ENCODE measurements at places on chromosomes 3 and 15.

DNA sequence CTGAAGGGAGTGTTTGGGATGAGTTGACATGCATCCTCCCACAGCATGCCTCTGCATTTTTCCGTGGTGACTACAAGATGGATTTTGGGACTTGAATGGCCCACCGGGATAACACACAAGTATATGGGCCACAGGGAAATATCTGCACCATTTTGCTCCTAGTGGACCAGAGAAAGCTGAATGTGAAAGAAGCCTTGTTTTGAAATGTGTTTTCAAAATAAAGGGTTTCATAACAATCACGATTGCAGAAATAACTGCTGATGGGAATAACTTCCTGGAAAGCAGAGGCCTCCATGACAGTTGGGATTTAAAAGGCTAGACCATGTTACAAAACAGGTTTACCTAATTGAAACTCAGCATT is 77.5 kb upstream of the PRR23C start:
- no peak for DNase-seq

- DNase-seq, result no peak
Observed at GRCh38 chr3:28598165-28598564, 249.5 kb upstream of the AZI2 start.

GRCh38 chr3:24004171-24004938 is 59.3 kb downstream of the NR1D2 start:
- DNase-seq, result no peak

DNA sequence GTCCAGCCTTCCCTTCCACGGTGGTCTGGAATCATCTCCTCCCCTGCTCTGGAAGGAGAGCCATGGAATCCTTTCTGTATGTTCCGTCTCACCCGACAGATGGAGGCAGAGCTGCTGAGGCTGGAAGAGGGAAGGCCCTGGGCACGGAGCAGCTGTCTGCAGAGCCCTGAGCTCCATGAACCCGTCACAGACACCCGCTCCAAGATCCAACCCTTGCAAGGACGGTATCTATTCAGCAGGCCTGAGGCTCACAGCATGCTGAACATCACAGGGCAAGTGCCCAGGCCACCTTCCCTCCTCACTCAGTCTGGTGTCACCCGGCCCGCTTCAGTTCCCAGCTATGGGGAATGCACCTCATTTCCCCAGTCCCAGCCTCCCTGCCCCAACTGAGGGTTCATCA is 103.9 kb downstream of the LRIG1 start:
- DNase-seq, result no peak

- DNase-seq, result no peak
Observed at GRCh38 chr15:56327721-56328502, 37.3 kb upstream of the TEX9 start.

DNA sequence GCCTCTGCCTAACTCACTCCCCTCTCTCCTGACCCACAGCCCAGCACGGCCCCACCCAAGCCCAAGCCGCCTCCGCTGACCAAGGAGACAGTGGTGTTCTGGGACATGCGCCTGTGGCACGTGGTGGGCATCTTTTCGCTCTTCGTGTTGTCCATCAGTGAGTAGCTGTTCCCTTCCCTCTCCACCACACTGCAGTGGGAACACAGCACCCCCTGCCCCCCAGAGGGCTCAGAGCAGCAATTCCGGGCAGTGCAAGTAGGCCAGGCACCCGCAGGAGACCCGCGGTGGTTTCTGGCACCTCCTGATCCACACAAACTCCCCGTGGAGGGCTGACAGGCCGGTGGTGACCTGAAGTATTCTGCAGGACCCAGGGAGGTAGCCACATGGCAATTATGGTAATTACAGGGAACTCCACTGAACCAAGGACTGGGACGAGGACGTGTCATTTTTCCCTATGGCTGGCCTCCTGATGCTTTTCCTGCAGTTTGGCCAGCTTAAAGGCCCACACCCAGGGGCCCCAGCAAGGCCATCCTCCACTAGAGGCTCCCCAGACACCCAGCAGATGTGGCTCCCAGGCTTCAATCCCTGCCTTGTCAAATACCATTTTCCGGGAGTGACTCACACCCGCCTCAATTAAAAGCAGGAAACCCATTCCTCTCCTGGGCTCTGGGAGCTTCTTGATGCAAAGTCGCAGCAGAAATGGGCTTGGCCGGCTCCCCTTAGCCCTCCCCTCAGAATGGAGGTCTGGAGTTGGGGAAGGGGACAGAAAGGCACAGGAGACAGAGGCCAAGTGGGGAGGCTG is 4.8 kb downstream of the TMIE start:
- DNase-seq, result no peak

DNA sequence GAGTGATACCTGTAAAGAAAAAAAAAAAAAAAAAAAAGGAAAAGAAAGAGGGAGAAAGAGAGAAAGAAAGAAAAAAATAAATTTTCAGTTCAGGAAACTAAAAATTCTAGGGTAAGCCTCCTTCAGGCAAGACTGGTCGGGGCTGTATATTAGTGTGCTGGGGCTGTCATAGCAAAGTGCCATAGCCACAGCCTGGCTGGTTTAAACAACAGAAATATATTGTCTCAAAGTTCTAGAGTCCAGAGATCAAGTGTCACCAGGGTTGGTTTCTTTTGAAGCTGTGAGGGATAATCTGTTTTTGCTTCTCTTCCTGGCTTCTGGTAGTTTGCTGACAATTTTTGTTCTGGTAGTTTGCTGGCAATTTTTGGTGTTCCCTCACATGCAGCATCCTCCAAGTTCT is 48.4 kb upstream of the SLC25A26 start:
- DNase-seq, result no peak

GRCh38 chr3:102235679-102236078 is 199.1 kb upstream of the ZPLD1 start:
- no peak for DNase-seq

GRCh38 chr15:88650556-88650955 is 11.7 kb downstream of the ISG20 start:
- DNase-seq, result no peak

DNA sequence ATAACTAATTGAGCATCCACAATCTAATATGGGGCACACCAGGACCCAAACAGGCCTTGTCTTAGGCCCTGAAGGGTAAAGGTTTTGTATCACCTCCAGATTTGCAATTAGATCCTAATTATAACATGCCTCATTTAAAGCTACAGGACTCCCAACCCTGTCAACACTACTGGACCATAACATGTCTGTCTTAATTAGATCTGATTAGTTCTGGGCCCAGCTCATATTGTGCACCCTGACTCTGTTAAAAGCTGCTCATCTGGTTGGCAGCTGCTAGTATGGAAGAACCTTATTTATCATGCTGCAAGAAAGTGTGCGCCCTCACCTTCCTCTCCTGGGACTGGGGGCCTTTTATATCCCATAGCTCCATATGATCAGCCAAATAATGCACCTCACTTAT is 457.8 kb downstream of the ROBO1 start:
- no peak for DNase-seq

- DNase-seq, result no peak
Observed at GRCh38 chr3:77541203-77541922, 501.5 kb downstream of the ROBO2 start.

GRCh38 chr3:107683447-107683846 is 160.7 kb downstream of the BBX start:
- no peak for DNase-seq

- no peak for DNase-seq
Observed at GRCh38 chr3:49709852-49710251, 9.6 kb downstream of the AMIGO3 start.

- DNase-seq, result no peak
Observed at GRCh38 chr3:43285644-43286043, 696 bp upstream of the SNRK start.

GRCh38 chr3:152434142-152434541 is 165.4 kb downstream of the MBNL1 start:
- no peak for DNase-seq
